ENCODE measurements at places on chromosomes 5 and 9. TPM values are rescaled to one million over a fixed set of nuclear protein-coding genes. Genes with fewer than 3 reads are reported as not detected.

DNA sequence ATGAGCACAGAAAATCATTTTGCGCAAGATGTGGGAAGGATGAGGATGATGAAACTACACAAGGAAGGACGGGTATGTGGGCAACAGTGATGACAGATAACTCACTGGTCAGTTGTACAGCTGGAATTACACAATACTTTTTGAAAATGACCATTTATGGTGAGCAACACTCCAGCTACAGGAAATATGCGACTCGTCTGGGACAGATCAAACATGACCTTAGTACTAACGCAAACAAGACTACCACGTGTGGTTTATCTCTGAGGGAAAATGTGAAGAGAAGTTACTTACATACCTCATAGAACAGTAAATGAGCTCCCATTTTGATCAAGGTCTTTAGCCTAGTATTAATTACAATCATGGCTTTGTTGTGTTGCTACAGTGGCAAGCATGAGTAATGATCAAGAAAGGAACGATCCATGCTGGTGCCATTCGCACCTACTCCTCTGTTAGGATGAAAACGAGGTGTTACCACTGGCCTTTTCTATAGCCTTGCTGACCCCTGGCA, 456.9 kb downstream of the BNC2 start:
- DNase-seq, result peak; percentile 100

- DNase-seq, result no peak
Measured at GRCh38 chr5:146862641-146863040, 15.9 kb downstream of the PPP2R2B start.

The RNF14 gene
- polyA plus RNA-seq, result 69.2 TPM

DNA sequence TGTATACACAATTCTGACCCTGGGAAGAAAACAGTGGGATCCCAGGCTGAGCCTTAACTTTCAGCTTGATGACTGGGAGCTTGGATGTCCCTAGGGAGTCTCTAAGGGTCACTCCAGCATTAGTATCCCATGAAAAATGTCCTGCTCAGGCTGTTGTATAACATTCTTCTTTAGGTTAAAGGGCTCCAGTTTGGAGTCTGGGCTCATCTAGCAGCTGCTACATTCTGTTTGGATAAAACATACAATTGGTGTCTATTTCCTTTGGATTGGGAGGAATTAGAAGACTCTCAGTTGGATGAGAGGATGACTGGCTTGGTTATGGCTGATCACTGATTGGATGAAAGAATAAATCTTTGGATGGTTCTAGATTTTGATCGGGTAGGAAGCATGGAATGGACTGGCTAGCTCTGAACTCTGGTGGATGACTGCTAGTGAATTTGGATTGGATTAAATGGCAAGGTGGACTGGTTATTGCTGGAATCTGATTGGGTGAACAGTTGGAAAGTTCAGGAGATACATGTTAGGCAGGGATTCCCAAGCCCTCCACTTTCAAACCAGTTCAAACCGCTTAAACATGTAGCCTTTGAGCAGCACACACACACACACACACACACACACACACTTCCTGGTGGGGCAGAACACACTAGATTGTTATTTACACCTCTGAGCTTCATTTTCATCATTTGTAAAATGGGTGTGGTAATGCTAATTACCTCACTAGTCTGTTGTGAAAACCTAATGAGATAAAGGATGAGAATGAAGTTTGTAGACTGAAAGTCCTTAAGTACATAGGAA, 7.1 kb upstream of the MYOZ3 start:
- DNase-seq, result no peak

The SPINK13 gene
- polyA plus RNA-seq, result 0.59 TPM

DNA sequence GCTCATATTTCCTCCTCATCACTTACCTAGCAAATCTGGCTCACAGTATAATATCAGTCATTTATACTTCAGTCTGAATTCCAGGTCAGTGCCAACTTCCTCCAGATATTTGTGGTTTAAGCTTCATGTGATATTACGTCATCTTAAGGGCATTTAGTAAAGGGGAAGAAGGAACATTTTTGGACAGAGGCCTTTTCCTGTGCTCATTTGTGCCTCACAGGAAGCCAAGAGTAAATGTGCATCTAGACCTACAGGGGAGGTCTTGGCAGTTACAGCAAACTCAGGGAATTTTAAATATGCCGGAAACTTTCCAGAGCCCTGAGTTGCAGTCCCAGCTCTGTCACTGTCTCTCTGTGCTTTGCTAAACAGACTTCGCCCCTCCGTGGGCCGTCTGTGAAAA, 12.3 kb upstream of the KCNIP1 start:
- DNase-seq, result peak; percentile 97

DNA sequence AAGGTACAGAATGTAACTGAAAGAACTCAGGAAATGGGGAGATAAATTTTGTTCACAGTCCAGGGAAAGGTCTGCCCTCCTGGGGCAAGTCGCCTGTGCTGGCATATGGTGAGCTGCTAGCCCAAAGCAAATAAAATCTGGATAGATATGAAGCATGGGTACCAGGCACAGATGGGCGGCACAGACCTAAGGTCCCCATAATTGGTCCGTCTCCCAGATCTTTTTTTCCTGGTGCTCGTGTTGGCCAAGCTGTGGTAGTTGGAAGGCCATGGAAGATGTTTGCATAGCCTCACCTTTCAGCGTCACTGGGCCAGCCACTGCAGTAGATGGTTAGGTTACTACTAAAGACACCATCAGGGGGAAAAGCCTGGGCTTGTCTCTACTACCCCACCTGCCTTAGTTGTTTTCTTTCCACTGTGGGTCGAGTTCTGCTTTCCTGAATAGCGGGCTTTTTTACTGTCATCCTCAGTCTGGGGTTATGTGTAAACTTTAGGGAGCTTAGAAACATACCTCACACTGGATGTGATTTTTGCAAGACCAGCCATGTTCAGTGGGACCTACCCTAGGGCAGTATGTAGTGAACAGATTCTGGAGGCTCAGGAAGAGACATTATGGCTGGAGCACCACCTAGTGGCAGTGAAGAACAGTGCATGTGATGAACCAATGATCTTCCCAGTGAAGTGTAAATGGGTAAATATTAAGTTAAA, 24.2 kb upstream of the GLRX start:
- DNase-seq, result peak; percentile 87

GRCh38 chr5:134184155-134185135, 7.7 kb upstream of the SKP1 start:
- peak; percentile 70 for DNase-seq

GRCh38 chr9:101465326-101465915, 29.8 kb upstream of the ALDOB start:
- peak; percentile 72 for DNase-seq

DNA sequence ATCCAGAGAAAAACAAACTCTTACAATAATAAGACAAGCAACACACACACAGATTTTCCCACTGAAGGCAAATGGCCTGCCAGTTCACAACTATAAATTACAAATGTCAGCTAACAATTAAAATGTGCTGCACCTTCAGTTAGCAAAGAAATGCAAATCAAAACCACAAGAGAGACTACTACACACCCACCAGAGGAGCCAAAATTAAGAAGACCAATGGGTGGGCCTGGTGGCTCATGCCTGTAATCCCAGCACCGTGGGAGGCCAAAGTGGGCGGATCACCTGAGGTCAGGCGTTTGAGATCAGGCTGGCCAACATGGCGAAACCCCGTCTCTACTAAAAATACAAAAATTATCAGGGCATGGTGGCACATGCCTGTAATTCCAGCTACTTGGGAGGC, 15.1 kb upstream of the IPPK start:
- no peak for DNase-seq

DNA sequence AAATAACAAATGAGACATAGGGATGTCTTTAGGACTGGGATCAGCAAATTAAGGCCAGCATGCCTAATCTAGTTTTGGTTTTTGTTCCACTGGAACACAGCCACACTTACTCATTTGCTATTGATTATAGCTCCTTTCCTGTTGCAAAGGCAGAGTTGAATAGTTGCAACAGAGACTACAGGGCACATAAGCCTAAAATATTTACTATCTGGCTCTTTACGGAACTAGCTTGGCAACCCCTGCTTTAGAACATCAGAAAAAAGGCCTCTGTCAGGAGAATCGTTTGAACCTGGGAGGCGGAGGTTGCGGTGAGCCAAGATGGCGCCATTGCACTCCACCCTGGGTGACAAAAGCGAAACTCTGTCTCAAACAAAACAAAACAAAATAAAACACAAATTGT, 384.8 kb downstream of the ELAVL2 start:
- DNase-seq, result no peak

- peak; percentile 66 for DNase-seq
Measured at GRCh38 chr9:73023025-73023541, 70.2 kb upstream of the ALDH1A1 start.

The EGFL7 gene
- polyA plus RNA-seq, result 50.9 TPM

DNA sequence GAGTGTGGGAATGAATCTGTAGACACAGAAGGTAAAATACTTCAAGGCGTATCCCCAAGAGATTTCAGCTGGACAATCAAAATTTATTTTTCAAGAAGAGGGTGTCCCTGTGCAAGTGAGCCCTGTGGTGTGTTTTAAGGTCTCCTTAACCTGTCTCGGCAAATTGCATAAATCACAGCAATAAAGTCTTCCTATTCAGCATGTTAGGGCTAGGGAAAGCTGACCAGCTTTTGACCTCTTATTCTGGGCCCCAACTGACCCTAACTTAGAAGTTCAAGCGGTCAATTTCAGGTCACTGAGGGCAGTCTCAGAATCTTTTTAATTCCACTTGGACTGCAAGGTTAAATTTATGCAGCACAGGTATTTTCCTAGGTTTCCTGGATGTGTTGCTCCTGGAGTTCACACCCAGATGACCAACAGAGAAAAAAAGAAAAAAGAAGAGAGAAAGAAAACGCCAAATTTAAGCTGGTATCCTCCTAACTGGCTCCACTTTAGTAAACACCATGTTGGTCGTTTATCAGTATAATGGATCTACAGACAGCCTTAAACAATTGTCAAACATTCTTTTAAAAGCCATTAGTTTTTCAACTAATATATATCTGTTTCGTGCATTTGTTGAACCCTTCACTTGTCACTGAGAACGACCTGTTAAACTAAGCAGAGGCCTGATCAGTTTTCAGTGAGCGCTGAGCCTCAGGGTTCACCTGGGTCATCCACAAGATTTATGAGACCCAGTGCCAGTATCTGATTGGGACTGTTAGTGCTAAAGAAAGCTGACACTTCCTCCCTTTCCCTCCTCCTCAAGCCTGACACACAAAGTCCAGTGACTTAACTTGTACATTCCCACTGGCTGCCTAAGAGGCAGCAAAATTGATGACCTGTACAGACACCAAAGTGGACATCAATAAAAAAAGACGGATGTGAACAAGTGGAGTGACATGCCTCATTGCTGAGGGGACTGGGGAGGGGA, 546.1 kb downstream of the NR2F1-AS1 start:
- DNase-seq, result peak; percentile 59

- no peak for DNase-seq
Measured at GRCh38 chr5:173972607-173972924, 16.4 kb upstream of the C5orf47 start.

DNA sequence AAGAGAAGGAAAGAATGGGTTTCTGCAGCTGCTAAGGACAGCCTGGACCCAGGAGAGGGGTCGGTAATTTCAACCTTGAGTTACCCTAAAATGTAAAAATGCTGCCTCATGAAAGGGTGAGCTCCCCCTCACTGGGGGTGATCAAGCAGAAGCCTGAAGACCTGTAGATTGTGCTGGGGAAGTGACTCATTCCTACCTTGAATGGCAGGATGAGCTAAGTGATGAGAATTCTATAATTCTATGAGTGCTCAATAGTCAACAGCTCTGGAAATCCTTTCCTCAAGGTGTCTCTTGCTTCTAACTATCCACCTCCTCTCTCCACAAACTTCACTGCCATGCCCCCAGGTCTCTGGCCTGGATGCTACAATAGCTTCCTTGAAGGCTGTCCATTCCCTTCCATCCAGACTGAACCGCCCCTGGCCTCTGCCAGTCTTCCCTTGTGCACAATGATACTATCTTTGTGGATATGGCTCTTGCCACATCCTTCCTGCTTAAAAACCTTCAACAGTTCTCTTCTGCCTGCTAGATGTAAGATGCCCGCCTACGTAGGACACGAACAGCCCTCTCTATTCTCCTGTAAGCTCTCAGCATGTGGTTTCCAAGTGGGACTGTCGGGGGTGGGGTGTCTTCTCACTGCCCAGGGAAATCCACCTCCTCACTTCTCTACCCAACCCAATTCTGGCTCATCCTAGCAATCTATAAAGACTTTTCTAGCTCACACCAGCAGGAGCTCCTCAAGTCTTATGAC, 50.6 kb downstream of the PTPN3 start:
- no peak for DNase-seq

The TEK gene
- polyA plus RNA-seq, result 2.5 TPM

DNA sequence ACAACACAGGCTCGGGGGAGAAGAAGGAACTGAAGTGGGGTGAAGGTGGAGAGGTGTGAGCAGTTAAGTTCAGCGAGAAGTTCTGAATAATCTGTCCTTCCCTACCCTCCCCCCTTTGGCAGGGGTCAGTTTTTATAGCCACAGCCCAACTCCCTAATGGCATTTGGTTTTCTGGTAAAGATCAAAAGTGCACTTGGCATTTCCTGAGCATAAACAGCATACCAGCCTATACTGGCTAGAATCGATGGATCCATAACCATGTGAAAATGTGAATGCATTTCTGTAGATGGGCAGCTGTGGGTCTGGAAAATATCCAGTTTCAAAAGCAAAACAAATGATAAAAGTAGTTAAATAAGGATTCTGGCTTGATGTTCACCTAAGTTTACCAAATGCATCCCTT, 410.9 kb downstream of the PLK2 start:
- DNase-seq, result no peak

The LCP2 gene
- not detected for polyA plus RNA-seq

The GLRA1 gene
- polyA plus RNA-seq, result not detected

- DNase-seq, result no peak
Measured at GRCh38 chr9:99180199-99180598, 41.5 kb downstream of the ALG2 start.

DNA sequence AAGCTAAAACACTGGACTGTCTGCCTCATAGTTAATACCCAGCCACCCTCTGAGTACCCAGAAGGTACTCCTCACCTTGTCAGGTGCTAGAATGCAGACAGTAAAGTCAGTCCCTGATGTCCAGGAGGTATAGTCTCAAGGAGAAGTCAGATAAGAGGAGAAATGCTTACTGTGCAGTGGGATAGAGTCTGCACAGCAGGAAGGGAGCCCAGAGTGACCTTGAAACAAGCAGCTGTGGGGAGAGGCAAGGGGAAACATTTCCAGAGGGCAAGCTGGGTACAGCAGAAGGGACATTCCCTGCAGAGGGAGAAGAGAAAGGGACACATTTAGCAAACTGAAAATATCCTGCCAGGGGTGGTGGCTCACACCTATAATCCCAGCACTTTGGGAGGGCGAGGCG, 122.7 kb downstream of the GCNT1 start:
- DNase-seq, result no peak

- no peak for DNase-seq
Measured at GRCh38 chr9:20490246-20490834, 132.0 kb downstream of the MLLT3 start.

The TTC23L gene
- polyA plus RNA-seq, result 1.2 TPM

The TXNDC8 gene
- not detected for polyA plus RNA-seq

The BOD1 gene
- 80.5 TPM for polyA plus RNA-seq

GRCh38 chr5:33023649-33024048, 312.5 kb downstream of the NPR3 start:
- no peak for DNase-seq

The CDKN2B-AS1 gene
- 0.44 TPM for polyA plus RNA-seq

GRCh38 chr9:83714329-83714728, 6.6 kb upstream of the UBQLN1 start:
- DNase-seq, result no peak
